GM23338 (cell line): ENCODE measurements at places on chromosomes 7 and 10. TPM values are rescaled to one million over a fixed set of nuclear protein-coding genes. Genes with fewer than 3 reads are reported as not detected.

GRCh38 chr10:106619346-106619745 lies 545.2 kb downstream of the SORCS1 start:
- DNase-seq, result no peak

DNA sequence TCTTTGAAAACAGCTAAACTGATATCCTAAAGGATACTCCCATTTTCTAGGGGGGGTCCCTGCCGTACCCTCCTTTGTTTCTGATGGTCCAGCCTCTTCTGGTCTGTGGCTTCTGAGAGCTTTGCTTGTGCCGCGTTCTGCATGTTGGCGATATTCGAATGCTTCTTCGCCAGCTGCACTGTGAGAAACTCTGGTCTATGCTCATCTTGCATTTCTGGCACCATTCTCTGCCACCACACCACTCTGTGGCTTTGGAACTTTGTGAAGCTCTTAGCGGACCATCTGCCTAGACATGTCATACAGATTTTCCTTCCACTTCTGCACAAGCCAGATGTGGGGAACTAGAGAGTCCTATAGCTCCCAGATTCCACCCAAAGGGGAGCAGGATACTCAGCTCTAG lies 197.2 kb downstream of the REEP3 start:
- DNase-seq, result no peak

DNA sequence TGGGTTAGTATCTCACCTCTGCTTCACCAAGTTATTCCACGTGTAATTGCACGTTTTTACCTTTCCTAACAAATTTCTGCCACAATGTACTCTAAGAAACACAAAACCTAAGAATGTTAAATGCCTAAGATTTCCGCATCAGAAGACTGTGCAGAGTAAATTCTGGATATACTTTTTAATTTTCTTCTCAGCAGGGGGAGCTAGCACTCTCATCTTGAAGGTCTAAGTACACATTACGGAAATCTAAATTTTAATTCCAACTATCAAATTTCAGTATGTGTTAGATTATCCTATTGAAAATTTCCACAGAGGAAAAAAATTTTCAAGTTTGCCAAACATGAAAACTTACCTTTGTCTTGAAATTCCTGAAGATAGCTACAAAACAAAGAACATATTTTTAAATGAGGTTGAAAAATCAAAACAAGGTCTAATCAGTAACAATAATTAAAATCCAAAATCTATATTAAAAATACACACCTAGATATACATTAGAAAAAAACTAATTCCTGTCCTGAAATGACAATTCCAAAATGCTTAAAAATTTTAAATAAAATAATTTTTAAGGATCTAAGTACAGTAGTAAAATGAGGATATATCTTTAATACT lies 10.5 kb downstream of the SKAP2 start:
- DNase-seq, result peak; percentile 28

DNA sequence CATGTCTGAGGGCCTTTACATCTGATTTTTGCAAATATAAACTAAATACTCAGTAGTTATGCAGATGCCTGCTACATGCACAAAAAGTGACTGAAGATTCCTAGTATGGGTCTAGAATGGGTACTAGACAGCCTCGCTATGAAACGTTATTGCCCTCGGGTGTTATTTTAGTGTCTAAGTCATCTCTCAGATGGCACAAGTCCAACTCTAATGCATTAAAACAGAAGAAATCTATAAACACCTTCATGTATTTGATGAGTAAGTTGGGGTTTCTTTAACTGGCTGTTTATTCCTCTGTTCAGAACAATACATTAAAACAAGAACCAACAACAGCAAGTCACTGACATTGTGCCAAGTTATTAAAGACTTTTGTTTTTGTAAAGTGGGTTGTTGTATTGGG lies 41.6 kb downstream of the TEX36 start:
- DNase-seq, result no peak

GRCh38 chr7:45697576-45698136 lies 123.5 kb downstream of the ADCY1 start:
- DNase-seq, result no peak

DNA sequence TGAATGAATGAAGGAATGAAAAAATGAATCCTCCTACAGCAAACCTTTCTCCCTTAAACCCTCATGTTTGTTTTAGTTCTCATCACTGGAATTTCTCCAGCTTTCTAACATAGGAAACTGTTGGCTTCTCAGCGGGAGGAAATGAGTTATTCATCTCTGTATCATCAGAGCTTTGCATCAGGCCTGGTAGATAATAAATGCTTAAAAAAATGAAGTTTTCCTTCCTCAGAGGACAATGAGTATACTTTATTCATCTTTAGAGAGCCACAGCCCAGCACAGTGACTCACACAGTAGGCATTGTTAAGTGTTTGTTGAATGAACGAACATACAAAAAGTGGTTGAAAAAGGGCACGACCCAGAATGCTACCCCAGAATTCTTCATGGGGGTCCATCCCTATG lies 62.6 kb downstream of the COL13A1 start:
- no peak for DNase-seq

GTF2IRD1 gene
- 21.9 and 28.7 TPM in 2 replicates for total RNA-seq

GRID2IP gene
- total RNA-seq, result 1.5 TPM in 2 replicates
